Activated CD8-positive, alpha-beta memory T cell treated with anti-CD3 and anti-CD28 coated beads for 1 hour (primary cell): ENCODE measurements at places on chromosomes 5 and 9.

GRCh38 chr9:68446836-68447235 lies 90.4 kb downstream of the PGM5 start:
- DNase-seq = no peak

- DNase-seq = no peak
Measured at GRCh38 chr5:158039911-158040347, 181.0 kb upstream of the CLINT1 start.

DNA sequence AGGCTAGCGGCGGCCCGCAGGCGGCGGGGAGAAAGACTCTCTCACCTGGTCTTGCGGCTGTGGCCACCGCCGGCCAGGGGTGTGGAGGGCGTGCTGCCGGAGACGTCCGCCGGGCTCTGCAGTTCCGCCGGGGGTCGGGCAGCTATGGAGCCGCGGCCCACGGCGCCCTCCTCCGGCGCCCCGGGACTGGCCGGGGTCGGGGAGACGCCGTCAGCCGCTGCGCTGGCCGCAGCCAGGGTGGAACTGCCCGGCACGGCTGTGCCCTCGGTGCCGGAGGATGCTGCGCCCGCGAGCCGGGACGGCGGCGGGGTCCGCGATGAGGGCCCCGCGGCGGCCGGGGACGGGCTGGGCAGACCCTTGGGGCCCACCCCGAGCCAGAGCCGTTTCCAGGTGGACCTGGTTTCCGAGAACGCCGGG lies 253 bp downstream of the SLC12A2 start:
- no peak for DNase-seq

DNA sequence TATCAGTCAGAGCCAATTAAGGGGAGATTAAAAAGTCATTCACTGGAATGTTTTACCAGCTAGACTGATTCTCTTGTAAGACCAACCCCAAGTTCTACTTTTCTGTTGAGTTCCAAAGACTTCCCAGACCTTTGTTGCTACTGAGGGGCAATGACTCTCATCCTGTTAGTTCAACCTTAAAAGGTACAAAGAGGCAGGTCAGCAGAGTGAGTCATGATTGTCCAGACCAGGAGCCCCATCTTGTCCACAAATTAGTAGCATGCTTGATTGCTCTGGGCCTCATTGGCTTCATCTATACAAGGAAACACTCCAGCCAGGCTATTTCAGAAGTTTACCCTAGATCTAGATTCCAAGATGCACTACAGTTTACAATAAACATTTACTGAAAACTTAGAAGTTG lies 79.9 kb upstream of the IL7R start:
- no peak for DNase-seq

- DNase-seq = no peak
Measured at GRCh38 chr5:78245136-78245535, 49.4 kb downstream of the AP3B1 start.

DNA sequence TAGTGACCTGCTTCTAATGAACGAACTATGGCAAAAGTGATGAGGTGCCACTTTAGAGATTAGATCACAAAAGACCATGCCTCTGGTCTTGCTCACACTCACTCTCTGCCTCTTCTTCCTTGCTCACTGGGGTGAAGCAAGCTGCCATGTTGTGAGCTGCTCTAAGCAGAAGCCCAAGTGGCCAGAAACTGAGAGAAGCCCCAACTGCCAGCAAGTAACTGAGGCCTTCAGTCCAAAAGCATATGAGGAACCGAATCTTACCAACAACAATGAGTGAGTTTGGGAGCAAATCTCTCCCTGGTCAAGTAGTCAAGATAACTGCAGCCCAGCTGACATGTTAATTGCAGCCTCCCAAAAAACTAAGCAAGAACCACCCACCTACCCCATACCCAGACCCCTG lies 126.0 kb upstream of the ACO1 start:
- DNase-seq = no peak
